ENCODE measurements at places on chromosomes 13 and 19.

GRCh38 chr13:78198821-78199220 lies 280.2 kb upstream of the EDNRB start:
- peak; percentile 77 for DNase-seq

GRCh38 chr19:970695-971094 lies 13.4 kb upstream of the WDR18 start:
- no peak for DNase-seq

- no peak for DNase-seq
These were observed 114.9 kb upstream of the SPATA13 start for GRCh38 chr13:24045597-24045996.

DNA sequence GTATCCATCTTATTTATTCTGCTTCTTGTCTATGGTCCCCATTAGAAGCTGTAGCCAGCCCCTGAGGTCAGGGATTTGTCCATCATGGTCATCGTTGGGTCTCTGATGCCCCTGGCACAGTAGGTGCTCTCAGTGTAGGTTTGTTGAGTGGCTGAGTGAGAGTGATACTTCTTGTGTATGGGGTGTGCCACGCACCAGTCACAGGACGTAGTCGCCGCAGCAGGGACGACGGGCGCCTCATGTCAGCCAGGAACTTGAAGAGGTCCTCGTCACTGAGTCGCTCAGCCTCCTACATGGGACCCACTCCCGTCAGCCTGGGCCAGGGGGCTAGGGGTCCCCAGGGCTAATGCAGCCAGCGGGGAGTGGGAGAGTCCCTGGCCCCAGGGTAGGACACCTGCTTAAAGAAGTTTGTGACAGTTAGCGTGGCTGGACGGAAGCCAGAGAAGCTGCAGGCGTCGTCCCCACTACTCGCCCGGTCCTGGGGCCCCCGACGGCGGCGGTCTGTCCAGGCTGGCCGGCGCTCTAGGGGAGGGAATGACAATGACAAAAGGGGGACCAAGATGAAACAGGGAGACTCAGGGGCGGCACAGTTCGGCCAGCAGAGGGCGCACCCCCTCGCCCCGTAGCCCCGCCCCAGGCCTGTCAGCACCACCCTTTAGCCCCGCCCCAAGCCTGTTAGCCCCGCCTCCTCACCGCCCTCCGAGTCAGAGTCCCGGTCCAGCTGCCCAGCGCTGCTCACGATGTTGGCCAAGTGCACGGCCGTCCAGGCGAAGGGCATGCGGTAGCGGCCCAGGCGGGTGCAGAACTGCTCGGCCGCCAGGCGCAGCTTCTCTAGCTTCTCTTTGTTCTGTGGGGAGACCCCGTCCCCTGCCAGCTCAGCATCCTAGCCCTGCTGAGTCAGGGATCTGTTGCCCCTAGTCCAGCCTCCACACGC lies 3.7 kb downstream of the ANGPTL8 start:
- DNase-seq, result peak; percentile 90

DNA sequence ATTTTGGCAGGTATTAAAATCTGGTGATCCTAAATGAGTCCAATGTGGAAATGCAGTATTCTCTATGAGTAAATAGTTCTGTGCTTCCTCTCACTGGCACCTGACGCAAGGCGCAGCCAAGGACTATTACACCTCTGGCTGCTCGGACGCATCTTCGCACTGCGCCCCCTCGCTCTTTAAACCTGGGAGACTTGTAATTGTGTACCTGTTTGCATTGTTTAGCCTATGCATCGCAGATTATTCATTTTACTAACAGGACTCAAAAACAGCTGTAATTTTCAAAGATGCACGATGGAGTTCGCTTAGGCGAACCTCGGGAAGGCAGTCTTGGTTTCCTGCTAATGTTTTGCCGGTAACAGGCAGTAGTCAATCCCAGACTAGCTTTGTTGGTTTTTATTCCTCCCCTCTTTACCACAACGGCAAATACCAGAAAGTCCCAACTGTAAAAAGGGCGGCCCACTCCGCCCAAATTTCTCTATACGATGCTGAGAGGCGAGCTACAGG lies 113.2 kb downstream of the KCNRG start:
- DNase-seq, result no peak

GRCh38 chr19:50293263-50294004 lies 35.7 kb downstream of the KCNC3 start:
- no peak for DNase-seq

GRCh38 chr13:58843071-58843470 lies 1211.5 kb downstream of the PCDH17 start:
- DNase-seq, result no peak

DNA sequence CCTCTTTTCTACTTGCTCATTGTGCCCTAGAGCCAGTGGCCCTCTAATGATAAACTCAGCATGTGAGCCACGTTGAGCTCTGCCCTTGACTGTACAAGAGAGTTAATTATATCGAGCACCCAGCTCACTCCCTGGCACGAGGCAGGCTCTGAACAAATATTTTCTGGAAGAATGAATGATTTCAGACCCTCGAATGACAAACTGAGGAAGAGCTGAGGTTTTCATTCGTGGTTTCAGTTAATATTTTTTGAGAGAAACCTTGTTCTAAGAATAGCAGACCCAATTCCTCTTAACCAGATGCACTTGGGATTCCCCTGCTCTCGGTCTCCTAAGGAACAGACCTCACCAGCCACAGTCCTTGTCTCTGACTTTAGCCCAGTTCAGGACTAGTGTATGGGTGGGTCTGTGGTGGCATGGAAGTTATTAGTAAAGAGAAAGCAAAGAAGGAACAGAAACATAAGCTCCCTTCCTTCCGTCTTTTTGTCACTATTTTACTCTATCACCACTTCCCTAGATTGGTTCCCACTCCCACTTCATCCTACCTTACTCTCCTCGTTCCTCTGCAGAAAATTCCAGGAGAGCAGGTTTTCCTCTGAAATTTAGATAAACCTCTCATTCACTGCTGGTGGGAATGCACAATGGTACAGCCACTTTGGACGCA lies 22.1 kb upstream of the WDFY2 start:
- DNase-seq, result peak; percentile 92

GRCh38 chr13:77894743-77895142 lies 23.9 kb downstream of the EDNRB start:
- no peak for DNase-seq

GRCh38 chr19:48810151-48810550 lies 678 bp downstream of the BCAT2 start:
- no peak for DNase-seq

Data from inflammatory macrophage treated with lipopolysaccharide for 4 hours (primary cell).